Smooth muscle cell of trachea (primary cell): ENCODE measurements at places on chromosomes 11 and 22. TPM values are rescaled to one million over a fixed set of nuclear protein-coding genes. Genes with fewer than 3 reads are reported as not detected.

SPDYC gene
- not detected in 2 replicates for total RNA-seq

MYO18B gene
- under 0.01 TPM in 1 of 2 replicates, not detected in the other for total RNA-seq

OR4D5 gene
- not detected in 2 replicates for total RNA-seq

SYT9 gene
- total RNA-seq, result not detected in 2 replicates

SPA17 gene
- total RNA-seq, result 7.4 and 29.2 TPM in 2 replicates

PANX2 gene
- total RNA-seq, result 0.17 and 0.29 TPM in 2 replicates

OR6A2 gene
- total RNA-seq, result 0.17 and 0.73 TPM in 2 replicates

MICAL2 gene
- 86.4 and 97.4 TPM in 2 replicates for total RNA-seq

P4HA3 gene
- total RNA-seq, result 3.1 TPM in 2 replicates

TP53I11 gene
- total RNA-seq, result 40.1 and 103 TPM in 2 replicates

APOBEC3B gene
- 1.5 and 7.4 TPM in 2 replicates for total RNA-seq

SULT4A1 gene
- total RNA-seq, result 0.44 and 0.83 TPM in 2 replicates

RELA gene
- 9.3 and 23.8 TPM in 2 replicates for total RNA-seq

ADORA2A gene
- 1.2 TPM in 2 replicates for total RNA-seq

POTEH gene
- not detected in 2 replicates for total RNA-seq
